Stimulated activated CD8-positive, alpha-beta memory T cell treated with anti-CD3 and anti-CD28 coated beads, Interleukin-15, amount 100 ng/mL, for 48 hours (primary cell): ENCODE measurements at places on chromosomes 4 and X.

- no peak for DNase-seq
Measured at GRCh38 chrX:132689612-132690563, 201.1 kb upstream of the MBNL3 start.

- no peak for DNase-seq
Measured at GRCh38 chrX:40260146-40260747, 162.5 kb upstream of the BCOR start.

DNA sequence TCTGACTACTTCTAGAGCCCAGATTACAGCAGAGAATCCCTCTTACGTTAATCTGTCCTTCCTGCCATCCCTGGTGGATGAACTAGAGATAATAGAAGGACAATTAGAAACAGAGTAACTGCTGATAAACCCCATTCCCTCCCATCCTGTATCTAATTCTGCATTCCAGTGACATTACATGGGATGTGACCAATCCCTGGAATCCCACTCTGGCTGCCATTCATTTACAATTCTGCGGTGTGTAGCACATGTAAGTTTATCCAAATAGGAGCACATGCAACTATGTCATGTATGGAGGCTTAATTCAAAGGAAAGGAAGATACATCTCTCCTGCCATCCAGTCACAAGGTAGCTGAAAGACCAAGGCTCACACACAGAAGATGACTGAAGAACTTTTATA is 339.5 kb downstream of the GPAT3 start:
- no peak for DNase-seq

- no peak for DNase-seq
Measured at GRCh38 chr4:141339391-141339790, 118.7 kb downstream of the ZNF330 start.

- DNase-seq: no peak
Measured at GRCh38 chr4:90476019-90476418, 348.8 kb downstream of the CCSER1 start.

GRCh38 chr4:68250151-68250930 is 4.8 kb upstream of the TMPRSS11B start:
- peak; percentile 13 for DNase-seq

GRCh38 chr4:17595471-17596005 is 18.5 kb downstream of the LAP3 start:
- DNase-seq: no peak

DNA sequence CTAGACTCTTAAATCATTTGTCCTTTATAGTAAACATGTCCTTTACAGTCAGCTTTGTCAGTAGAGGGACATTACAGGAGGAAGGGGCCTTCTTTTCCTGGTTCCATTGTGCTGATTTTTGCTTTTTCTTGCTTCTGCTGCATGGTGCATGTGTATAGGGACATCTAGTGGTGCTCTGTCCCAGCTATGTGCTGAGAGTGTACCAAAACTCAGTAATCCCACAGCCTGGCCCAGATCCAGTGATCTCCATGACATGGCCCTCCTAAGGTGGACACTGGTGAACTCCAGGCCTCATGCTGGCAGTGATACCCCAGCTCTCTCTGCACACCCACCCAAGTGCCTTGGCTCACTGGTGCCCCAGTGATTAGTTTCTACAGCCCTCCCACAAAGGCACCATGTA is 45.2 kb downstream of the MAGEB17 start:
- DNase-seq: no peak

DNA sequence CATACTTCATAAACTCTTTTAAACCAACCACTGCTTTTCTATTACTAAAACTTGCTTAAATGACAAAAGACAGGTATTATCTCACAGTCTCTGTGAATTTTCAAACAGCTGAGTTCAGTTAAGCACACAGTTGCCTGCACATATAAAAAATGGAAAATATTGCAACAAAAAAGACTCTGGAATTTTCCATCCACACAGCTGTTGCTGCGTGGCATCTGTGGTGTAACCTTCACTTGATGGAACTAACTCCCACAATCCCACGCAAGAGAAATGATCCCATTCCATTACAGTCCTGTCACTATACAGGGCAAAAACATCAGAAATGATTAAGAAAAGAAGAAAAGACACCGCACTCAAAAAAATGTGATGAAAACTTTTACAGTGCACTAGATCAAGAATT is 149.8 kb upstream of the TBL1X start:
- no peak for DNase-seq

GRCh38 chrX:40748977-40749376 is 13.6 kb upstream of the MED14 start:
- DNase-seq: no peak

DNA sequence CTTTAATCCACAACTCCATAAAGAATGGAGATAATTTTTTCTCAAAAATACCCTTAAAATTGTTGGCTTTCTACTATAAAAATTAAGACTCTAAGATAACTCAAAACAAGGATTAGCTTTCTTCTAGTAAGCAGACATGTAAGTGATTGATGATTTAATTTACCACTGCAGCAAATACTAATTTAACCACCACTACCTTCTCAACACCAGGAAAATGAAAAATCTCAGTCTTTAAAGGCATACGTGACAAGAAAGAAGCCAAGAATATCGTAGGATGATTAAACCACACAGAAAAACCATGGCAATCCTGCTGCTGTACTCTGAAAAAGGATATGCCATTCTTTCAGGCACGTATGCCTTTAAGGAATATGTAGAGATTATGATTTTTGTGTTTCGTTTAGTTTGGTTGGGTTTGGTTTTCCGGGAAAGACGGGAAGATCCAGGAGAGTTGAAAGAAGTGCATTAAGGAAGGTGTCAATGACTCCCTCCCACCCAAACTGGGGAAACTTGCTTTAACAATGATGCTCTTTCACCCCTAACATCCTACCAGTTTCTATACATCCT is 881 bp downstream of the LRCH2 start:
- no peak for DNase-seq

GRCh38 chrX:1152090-1152489 is 60.4 kb downstream of the CRLF2 start:
- DNase-seq: no peak

GRCh38 chr4:88628746-88629145 is 36.5 kb downstream of the HERC3 start:
- DNase-seq: no peak

DNA sequence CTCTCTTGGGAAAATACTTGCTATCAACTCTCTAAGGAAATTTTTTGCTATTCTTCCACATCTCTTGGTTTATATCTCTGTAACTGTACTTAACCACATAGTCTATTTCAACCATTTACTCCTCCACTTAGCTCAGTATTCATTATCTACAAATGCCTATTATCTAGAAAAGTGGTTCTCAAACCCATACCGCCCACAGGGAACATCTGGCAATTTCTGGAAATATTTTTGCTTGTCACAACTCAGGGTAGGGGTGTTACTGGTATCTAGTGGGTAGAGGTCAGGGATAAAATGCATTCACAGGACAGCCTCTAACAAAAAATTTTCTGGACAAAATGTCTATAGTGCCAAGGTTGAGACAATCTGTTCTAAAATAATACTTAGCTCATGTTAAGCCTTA is 14.4 kb downstream of the ATRX start:
- no peak for DNase-seq

DNA sequence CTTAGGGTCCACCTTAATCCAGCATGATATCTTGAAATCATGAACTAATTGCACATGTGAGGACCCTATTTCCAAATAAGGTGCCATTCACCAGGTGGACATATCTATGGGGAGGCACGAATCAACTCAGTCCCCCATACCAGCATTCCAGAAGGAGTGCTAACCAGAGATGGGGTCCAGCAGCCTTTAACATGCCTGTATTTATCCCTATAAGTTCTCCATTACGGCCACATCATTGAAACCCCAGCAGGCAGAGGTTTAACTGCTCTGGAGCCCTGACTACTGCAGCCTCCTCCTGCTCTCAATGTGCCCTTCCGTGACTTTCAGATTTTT is 3.2 kb upstream of the ASMTL start:
- no peak for DNase-seq

GRCh38 chr4:121455285-121455684 is 74.5 kb upstream of the QRFPR start:
- no peak for DNase-seq

DNA sequence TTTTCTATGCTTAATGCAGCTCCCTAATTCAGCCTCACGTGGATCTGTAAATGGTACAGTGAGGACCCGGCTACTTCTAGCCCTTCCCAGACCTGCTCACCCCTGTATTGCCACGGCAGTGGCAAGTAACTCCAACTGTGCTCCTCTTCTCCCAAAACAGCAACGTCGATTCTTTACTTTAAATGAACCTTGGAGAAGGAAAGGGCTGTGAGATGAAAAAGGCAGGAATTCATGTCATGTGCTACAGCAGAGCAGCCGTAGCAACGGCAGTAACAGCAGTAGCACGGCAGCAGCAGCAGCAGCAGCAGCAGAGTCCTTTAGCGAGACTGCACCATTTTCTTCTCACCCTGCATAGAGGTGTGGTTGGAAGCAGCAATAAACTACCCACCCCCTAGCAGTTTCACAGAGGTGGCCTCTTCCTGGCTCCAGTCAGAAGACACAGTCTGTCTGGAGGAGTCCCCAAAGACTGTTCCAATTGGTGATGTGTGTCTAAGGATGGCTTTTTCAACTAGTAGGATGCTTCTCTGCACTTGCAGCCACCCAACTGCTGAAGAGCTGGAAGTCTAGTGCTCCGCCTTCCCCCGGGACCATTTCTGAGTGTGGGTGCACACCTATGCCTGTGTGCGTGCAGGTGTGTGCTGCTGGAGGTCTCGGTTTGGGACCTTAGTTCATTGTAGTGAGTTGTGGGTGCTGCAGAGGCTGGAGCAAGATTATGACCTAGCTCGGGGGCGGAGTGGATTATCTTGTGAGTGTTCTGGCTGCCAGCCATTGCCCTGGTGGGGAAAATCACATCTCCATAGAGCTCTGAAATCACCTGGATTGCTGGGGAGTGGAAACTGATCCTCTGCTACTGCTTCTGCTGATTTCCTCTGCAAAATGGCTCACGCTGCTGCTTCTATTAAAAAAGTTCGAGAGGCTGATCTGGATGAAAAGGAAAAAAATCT is 67.2 kb downstream of the ANK2 start:
- DNase-seq: no peak

DNA sequence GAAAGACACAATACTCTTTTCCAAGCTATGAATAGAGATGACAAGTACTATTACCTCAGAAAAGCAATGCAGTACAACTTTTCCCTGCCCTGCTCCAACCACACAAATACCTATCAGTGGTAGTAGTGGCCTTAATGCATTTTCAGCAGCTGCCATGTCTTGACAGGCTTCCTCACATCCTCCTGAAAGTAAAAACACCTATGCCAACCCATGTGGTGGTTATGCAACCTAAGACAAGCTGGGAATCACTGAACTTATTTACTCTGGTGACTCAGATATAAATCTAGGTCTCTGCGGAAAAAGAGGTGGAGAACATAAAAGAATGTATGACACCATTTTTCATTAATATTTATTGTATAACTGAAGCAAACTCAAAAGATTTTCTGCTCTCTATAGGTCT is 14.5 kb downstream of the WDFY3 start:
- no peak for DNase-seq

DNA sequence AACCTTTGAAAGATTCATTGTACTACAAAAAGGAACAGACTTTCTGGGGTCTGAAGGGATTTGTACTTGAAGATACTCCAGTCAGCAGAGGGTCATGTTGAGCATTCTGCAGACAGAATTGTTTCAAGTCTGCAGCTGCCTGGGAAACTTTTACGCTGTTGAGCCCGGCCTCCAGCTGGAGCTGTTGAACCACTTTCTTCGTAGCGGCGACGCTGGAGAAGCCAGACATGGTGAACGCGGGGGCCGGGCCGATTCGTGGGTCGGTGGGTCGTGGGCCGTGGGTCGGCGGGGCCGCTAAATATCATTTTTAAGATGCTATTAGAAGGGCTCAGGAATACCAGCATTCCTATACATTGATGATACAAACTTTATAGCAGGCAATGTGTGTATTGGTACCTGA is 12.0 kb upstream of the RTL9 start:
- no peak for DNase-seq

DNA sequence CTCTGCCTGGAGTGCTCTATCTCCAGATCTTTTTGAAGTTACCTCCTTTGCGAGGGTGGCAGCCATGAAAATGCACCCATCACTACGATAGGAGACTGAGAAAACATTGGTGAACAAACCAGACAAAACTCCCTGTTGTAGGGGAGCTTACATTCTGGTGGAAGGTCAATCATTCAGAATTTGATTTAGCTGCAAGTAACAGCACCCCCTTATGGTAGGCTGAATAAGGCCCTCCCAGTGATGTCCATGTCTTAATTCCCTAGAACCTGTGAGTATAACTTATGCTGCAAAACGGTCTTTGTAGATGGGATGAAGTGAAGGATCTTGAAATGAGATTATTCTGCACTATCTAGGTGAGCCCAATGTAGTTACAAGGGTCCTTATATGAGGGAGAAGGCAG is 5.6 kb upstream of the TEC start:
- no peak for DNase-seq

GRCh38 chr4:139208404-139208945 is 31.5 kb upstream of the ELF2 start:
- DNase-seq: no peak

GRCh38 chr4:93912146-93912545 is 83.6 kb downstream of the ATOH1 start:
- no peak for DNase-seq

- DNase-seq: no peak
Measured at GRCh38 chr4:113935190-113935589, 44.3 kb downstream of the ARSJ start.

GRCh38 chr4:39103291-39103690 is 41.3 kb downstream of the KLHL5 start:
- no peak for DNase-seq

GRCh38 chr4:182194091-182194824 is 48.9 kb upstream of the TENM3 start:
- no peak for DNase-seq

- DNase-seq: no peak
Measured at GRCh38 chrX:9196961-9197640, 163.2 kb upstream of the FAM9B start.
